HuH-7 (cell line): ENCODE measurements at places on chromosomes 1 and 21.

DNA sequence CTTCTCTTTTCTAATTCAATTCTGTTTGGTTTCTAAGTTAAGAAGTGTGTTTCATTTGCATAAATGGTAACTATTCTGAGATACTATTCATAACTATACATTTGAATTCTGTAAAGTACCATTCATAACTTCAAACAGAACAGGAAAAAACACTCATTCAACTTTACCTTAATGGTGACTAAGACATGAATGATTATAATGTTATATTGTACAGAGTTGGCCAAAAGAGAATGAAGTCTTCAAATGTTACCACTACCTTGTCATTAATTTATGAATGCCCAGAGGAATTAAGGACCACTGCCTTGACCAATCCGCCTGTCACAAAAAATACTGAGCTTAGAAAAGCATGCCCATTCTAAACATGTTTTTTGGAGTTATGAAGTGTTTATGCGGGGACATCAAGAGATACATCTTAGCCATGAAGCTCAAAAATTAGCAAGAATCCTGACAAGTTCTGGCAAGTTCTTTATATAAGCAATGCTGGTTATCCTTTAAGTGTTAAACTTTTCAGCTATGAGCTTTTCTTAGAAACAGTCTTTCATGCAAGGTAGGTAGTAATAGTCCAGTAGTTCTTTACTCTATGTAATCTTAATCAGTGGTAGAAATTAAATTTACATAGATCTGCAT, 7.9 kb downstream of the WASF2 start:
- DNase-seq: no peak

- DNase-seq: peak; percentile 10
Observed at GRCh38 chr1:99566290-99567021, 79.5 kb upstream of the PALMD start.

GRCh38 chr1:167683641-167684502, 37.9 kb upstream of the MPZL1 start:
- DNase-seq: no peak

DNA sequence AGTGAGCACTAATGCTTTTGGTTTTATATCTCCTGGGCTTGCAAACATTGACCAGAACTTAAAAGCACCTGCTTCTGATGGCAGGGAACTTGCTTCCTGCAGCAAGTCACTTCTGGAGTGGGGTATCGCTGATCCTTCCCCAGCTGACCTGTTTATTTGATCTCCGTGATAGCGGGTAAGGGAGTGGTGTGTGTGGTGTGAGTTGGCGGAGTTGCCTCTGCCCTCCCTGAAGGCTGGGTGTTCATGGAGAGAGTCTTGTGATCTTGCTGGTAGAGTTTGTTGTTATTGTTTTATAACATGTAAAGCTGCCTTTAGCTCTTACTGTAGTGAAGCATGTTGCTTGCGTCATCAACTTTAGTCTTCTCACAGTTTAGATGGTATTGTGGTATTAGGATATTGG, 3.9 kb downstream of the MFN2 start:
- no peak for DNase-seq

DNA sequence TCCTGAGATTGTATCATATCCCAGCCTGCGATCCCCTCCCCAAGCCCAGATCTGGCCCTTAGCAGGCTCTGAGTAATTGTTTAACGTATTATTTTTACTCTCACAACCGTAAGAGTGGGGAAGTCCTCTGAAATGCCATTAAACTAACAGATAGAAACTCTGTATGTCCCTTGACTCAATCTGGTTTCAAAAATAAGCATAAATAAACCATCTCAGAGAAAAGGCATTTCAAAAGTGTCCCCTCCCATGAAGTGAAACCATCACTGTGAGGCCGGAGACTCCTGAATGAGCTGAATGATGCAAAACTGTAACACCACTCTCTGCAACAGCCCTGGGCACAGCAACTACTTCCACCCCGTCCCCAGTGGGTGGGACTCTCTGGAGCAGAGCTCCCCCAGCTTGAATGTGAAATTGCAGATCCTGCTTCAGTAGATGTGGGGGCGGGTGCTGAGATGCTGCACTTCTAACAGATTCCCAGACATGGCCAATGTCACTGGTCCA, 104.1 kb downstream of the SYF2 start:
- DNase-seq: no peak

DNA sequence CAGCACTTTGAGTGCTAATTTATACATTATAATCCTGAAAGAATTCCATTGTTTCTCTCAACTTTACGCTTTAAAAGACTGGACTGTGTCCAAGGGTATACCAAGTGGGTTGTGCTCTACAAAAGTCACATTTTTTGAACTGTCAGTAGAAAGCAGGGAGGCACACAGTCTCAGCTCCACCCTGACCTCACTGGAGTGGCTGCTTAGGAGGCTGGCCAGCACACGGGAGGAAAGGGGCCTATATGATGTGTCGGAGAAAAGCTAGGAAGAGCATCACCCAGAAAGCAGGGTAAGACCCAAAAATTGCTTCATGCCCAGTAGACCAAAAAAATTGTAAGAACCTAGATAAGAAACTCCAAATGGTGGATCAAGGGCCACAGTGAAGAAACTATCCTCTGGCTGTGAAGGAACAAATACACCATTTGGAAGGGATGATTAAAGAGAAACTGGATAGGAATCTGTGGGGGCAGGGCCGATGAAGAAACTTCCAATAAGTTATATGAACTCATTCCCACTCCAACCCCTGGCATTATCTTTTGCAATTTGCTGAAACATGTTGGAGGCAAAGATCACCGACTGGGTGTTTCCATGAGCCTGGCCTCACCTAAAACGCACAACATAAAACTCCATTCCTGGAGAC, 1.9 kb downstream of the S100A10 start:
- no peak for DNase-seq

- no peak for DNase-seq
Observed at GRCh38 chr1:204769997-204770396, 84.5 kb upstream of the LRRN2 start.

- no peak for DNase-seq
Observed at GRCh38 chr1:157880621-157881020, 39.0 kb upstream of the CD5L start.

DNA sequence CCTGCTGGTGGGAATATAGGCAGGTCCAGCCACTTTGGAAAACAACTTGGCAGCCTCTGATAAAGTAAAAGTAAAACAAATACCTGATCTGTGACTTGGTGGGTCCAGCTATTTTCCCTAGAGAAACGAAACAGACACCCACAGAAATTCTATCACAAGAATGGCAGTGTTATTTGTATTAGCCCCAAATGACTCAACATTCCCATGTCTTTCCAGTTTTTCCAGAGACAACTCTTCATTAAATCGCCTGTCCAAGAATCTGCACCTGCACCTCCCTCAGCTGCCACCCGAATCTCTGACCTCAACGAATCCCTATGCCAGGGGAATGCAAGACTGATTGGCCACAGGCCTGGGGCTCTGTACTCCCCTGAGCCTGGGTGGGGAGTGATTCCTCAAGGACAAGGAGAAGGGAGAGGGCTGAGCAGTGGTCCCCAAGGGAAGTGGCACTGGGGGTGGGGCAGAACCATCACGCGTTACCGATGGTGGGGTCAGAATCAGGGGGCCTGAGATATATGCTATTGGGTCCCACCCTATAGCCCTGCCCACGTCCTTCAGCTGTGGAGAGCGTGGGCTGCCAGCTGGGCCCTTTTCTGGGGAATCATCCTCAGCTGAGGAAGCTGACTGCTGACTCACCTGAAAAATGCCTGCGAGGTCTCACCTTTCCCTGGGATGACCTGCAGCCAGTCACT, 553.0 kb downstream of the PTPRU start:
- DNase-seq: no peak

DNA sequence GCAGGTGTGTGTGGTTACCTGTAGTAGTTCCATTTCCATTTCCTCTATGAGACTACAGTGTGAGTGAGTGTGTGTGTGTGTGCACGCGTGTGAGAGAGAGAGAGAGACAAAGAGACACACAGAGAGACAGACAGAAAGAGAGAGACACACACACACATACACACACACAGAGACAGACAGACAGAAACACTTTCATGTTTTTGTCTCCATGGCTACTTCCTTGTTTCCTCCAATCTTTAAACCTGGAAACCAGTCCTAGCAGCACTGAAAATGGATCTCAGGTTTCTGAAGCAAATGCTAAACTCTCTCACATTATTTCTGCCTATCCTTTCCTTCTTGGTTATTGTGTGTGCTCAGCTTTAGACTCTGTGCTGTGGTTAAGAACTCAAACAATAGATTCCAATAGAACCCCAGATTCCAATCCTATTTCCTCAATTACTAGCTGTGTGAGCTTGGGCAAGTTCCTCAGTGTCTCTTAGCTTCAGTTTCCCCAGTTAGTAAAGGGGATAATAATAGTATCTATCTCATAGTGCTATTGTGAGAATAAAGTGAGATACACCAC, 22.4 kb upstream of the ABCD3 start:
- DNase-seq: no peak

- DNase-seq: no peak
Observed at GRCh38 chr1:2316451-2316961, 74.8 kb downstream of the MORN1 start.

- DNase-seq: no peak
Observed at GRCh38 chr21:29641635-29642550, 297.9 kb downstream of the GRIK1 start.

DNA sequence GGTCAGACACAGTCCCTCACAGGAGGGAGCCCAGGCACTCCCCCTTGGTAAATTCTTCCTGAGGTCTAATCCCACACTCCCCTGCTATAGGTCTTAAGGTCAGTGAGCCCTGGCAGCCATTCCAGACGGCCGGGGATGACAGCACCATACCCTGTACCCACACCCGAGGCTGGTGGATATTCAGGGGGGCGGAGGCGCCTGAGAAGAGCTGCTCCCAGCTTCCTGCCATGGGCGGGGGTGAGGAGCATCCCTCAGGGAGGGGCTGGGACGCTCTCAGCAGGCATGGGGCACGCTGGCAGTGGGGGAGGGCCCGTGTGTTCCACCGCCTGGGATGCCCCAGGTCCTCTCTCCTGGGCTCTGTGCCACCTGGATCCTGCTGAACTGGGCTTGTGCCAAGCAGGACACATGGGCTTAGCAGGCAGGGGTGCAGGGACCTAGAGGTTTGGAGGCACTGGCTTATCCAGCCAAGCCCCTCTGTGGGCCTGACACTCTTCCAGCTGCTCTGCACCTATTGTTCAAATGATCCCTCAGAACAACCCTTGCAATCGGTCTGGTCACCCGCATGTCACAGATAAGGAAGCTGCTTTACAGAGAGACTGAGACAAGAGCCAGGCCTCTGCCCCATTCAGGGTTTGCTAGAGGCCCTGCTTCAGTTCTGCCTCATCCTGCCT, 5.7 kb upstream of the ADGRB2 start:
- no peak for DNase-seq

- no peak for DNase-seq
Observed at GRCh38 chr1:54228638-54229079, 28.7 kb downstream of the MRPL37 start.

DNA sequence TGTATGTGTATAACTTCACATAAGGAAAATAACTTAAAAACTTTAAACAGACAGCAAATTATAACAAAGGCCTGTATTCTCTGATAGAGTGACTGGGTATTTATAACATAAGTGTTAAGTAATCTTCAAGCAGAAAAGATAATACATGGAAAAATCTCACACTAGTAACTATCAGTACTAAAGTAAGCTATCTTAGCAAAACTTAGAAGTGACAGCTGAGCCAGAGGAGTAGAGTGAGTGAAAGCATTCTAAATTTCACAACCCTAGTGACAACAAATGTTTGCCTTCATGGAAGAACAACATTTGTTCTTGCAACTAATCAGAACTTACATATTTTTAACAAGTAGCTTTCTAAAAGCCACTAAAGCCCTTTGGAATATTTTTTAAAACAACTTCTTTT, 74.5 kb upstream of the B3GALT2 start:
- DNase-seq: no peak

- no peak for DNase-seq
Observed at GRCh38 chr1:47506053-47506452, 68.2 kb downstream of the FOXD2 start.

DNA sequence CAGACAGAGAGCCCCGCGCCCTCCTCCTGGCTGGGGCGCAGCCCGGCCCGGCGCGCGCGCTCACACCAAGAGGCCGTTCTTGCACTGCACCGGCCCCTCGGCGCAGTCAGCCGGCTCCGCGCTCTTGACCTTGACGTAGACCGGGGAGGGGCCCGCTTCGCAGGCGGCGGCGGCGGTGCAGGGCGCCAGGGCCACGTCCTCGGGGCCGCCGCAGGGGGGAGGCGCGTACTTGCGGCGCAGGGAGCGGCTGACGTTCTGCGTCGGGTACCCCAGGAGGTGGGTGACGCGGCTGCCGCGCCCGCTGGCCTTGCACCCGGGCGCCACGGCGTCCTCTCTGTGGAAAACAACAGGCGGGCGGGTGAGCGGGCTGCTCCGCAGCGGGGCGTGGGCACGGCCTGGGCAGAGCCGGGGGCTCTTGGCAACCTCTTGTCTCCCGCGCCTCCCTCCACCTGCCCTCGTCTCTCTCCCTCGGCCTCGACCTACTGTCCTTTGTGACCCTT, 7.7 kb downstream of the VSIG8 start:
- DNase-seq: peak; percentile 20

DNA sequence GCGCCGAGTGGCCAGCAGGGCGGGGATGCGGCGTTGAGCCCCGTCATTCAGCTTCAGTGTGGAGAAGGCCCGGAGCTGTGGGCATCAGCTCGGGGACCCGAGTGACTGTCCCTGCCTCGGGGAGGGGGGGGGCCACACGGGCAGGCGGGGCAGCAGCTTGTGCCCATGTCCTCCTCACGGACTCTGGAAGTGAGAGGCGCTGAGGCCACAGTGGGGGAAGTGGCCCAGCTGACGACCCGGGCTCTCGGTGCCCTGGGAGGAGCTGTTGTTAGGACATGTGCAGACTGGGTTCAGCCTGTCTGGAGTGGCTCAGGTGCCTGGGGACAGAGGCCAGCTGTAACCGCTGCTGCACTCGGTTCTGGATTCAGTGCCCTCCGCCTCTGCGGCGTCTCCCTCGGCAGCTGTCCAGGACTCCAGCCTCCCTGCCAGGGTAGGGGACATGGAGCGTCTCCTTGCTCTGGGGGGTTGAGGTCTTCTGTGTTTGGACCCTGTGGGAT, 71.1 kb downstream of the SKI start:
- DNase-seq: no peak

GRCh38 chr1:209633335-209633997, 18.8 kb downstream of the LAMB3 start:
- DNase-seq: no peak

GRCh38 chr21:45150638-45151131, 76.3 kb downstream of the ADARB1 start:
- no peak for DNase-seq

DNA sequence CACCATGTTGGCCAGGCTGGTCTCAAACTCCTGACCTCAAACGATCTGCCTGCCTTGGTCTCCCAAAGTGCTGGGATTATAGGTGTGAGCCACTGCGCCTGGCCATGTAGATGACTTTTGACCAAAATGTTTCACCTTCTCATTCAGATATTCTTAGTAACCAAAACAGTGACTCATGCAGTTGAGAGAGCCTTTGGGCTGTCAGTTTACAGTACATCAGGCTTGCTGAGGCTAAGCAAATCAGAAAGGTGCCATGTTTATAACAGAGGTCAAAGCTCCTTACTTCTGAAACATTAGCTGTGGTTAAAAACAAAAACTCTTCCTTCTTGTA, 21.0 kb downstream of the CNIH4 start:
- DNase-seq: no peak

GRCh38 chr21:33360281-33360680, 35.5 kb downstream of the IFNAR1 start:
- no peak for DNase-seq

GRCh38 chr1:7565099-7565750, 205.9 kb upstream of the VAMP3 start:
- no peak for DNase-seq

GRCh38 chr1:226523646-226524406, 24.7 kb upstream of the STUM start:
- no peak for DNase-seq
